ENCODE measurements at places on chromosomes 11 and 22. TPM values are rescaled to one million over a fixed set of nuclear protein-coding genes. Genes with fewer than 3 reads are reported as not detected.
A peak's percentile ranks its signal among the peaks of the same experiment; 100 is the strongest.

GRCh38 chr22:25078591-25078990, 121.1 kb upstream of the CRYBB3 start:
- no peak for DNase-seq

- no peak for DNase-seq
These were observed 1340.7 kb downstream of the LRRC4C start for GRCh38 chr11:40118780-40119179.

GRCh38 chr11:128725630-128726319, 31.9 kb downstream of the FLI1 start:
- DNase-seq: no peak

PATE3 gene
- total RNA-seq: not detected

DNA sequence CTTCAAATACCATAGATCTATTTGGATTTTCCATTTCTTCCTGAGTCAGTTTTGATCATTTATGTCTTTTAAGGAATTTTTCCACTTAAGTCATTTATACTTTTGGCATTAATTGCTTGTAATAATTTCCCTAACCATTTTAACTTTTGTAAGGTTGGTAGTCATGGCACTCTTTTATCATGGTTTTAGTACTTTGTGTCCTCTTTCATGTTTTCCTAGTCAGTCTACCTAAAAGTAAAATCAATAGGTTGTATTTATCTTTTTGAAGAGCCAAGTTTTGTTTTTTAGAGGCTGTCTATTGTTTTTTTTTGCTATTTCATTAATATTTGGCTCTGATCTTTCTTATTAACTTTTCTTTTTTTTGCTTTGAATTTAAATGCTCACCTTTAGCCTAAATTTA, 45.5 kb upstream of the IGLL5 start:
- DNase-seq: no peak

DNA sequence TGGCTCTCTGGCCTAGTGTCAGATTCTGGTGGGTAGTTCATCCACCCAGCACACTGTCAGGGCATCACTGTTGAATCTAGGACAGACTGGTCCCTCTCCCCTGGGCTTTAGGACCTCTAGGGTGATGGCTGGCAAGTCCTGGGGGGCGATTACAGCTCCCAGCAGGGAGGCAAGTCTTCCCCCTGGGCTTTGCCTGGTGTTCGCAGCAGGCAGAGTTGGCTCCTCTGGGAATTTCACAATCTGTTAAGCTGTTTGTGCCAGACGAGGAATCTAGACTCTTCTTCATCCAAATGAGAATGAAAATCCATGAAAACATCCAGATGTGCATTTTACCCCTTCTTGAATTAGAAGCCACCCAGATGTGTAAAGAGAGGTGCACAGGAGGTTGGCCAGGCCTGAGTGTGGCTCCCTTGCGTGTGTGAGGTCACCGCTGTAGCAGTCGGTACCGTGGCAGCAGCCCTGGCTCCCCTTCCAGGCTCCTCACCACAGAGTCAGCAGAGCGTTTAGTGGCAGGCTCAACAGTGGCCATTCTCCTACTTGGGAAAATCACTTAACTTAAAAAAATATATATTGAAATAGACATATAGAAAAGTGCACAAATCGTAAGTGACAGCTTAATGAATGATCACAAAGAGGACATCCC, 99.9 kb upstream of the TBCEL start:
- no peak for DNase-seq

MMP3 gene
- 0.26 TPM for total RNA-seq

- no peak for DNase-seq
These were observed 5.5 kb upstream of the KCNJ1 start for GRCh38 chr11:128872594-128872993.

PDHX gene
- total RNA-seq: 26.6 TPM

DNA sequence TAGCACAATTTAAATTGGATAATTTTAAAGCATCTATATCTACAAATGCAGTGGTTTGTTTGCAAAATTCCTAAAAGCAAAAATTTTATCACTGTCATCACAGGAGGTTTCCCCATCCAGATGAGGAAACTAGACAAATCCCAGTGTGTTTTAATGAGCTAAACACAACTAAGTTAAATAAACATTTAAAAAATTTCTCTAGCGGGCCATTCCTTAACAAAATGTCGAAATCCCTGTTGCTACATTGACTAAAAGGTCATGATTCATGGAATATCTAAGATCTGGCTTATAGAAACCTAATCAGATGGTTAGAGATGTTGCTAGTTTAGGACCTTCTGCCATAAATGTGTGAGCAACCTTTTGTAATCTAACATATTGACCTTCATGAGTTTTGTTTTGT, 107.3 kb upstream of the BDNF start:
- no peak for DNase-seq

SHANK3 gene
- 0.90 TPM for total RNA-seq

YPEL1 gene
- total RNA-seq: 0.26 TPM

DNA sequence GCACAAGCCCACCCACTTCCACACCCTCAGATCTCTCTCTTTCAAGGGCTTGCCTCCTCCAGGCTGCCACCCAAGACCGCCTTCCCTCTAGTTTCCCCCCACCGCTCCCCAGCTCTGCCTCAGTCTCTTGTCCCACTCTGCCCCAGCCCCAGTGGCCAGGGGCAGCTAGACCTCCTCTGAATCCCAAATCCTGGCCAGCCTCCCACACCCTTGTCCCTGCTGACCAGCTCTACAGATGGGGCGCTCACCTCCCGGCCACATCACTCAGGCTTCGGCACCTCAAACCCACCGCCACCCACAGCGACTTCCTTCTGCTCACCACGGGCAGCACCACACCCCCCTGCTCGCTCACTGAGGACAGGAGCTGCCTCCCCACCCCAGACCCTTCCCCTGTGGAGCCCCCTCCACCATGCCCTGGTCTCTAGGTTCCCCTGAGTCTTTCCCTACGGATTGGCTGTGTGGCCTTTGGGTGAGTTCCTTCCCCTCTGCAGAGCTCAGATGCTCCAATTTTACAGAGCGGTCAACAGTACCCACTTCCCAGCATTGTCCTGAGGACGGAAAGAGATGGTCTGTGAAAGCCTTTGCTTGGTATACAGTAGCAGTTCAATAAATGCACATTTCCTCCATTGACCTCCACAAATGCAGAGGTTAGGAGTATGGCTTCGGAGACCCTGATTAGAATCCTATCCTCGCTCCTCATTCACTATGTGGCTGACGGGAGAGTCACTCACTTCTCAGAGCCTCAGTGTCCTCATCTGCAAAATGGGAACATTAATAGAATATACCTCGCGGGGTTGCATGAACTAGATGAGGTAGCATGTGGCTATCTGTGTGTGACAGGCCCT, 11.5 kb upstream of the SPI1 start:
- DNase-seq: no peak

DNA sequence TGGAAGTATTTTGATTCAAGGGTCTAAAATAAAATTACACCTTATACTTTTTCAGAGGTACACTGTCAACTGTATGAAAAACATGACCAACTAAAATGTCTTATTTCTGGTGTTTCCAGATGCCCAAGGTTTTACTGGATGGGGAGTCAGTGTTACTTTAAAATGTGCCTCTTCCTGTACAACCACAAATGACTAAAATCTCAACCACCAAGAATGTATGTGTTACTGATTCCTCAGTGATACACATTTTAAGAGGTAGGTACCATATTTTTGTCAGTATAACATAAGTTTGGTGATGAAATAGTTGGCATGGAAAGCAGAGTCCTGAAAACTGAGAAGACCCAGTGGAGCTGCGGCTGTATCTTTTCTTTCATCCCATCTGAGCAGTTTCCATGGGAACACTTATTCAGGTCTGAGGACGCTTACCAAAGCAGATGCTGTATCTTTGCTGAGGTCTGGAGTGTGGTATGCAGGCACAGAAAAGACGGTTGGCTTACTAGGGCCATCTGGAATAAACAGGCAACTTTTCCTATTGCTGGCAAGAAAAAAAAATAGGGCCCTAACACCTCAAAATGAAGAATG, 21.2 kb upstream of the TP53AIP1 start:
- DNase-seq: no peak

DNA sequence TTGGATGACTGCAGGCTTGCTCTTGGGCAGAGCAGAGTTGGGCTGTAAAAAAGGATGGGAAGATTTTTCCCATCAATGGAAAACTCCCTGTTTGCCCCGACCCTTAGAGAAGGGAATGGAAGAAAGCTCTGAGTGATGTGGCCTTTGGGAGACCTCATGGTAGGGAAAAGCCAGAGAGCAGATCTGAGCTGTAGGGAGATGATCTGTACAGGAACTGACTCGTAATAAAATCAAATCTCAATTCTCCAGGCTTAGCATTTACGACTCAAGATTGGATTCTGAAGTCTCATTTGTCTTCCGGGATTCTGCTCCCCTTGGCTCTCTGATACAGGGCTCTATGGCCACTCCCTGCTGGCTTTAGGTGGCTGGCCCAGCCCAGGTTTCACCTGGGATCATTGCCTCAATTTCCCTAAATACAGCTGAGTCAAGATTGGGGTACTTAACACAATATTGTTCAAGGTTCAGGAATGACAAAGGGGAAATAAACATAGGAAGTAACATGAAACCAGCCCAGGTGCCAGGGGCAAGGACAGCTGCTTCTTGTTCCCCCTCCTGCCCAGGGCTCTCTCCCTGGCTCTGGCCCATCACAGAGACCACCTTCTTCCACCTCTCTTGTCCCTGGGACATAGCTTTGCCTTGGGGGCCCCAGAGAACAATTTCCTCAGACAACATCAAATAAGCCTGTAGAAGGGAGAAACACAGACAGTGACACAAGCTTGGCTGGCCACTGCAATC, 38.4 kb upstream of the THY1 start:
- peak; percentile 35 for DNase-seq

DNA sequence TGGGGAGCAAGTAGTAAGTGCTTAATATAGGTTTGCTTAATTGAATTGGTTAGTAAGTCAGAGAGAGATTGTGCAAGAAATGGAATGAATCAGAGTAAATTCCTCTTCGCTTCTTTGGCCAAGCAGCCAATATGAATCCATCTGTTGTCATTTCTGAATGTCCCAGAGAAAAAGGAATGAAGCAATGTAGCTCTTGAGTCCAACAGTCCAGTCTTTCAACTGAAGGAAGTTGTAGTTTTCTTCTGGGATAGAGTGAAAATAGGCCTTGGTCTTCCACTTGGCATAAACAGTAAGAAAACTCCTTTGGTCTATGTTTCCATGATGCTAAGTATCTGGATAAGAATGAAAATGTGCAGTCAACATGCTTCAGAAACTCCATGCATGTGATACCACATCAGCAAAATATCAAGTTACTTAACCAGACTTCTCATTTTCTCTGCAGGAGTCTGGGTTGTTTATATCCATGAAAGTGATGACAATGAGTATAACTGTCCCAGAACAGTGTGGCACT, 1.8 kb upstream of the FIBIN start:
- peak; percentile 96 for DNase-seq

DNA sequence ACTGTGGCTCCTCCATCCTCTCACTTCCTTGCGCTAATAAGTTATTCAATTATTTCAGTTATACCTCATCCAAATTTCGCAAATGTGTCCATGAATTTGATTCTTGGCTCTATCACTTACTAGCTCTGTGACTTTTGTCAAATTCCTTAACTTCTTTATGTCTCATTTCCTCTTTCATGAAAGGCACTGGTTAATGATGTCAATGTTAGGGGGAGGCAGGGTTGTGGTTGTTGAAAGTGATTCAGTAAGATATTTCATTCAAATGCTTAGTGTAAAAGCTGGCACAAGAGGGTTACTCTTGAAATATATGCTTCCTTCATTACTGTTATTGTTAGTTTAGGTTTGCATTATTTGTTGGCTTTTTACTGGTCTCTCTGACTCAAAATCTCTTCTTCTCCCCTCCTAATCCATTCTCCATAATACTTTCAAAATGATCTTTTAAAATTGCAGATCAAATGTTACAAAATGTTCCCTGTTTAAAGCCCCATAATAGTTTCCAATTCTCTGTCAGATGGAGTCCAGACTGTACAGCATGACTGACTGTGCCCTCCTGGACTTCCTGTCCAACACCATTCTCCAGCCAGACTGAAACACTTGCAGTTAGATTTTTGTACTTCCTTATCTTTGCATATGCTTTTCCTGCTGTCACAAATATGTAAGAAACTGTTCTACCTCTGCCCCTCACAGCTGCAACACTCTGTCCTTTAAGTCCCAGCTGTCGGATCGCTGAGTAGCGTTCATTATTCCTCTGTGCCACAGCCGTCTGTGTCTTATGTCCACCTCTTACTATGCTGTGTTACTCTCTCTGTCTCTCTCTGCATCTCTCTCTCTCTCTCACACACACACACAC, 510.6 kb upstream of the RAG2 start:
- peak; percentile 2 for DNase-seq
